AG10803 (cell line): ENCODE measurements at places on chromosomes 3 and 15.

DNA sequence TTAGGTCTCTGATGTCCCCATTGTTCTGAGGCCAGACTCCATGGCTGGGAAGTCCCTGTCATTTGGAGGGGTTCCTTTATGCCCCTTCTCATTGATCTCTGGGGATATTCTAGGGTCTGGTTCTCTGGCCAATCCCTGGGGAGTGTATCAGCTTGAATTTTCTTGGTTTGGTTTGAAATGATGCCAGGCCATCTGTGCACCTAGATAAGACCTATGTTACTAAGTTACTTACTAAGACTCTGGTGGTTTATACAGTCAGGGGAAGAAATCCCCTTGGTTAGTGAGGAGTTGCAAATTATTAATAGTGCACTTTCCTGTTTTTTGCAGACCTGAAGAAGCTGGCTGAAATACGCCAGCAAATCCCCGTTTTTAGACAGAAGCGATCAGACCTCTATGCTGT lies 20.3 kb downstream of the NIT2 start:
- no peak for DNase-seq

GRCh38 chr3:4907643-4908432 lies 71.4 kb upstream of the BHLHE40 start:
- DNase-seq, result no peak

- no peak for DNase-seq
Measured at GRCh38 chr3:153762411-153763235, 358.6 kb upstream of the ARHGEF26 start.

- DNase-seq, result no peak
Measured at GRCh38 chr15:38186507-38186906, 66.1 kb upstream of the SPRED1 start.

DNA sequence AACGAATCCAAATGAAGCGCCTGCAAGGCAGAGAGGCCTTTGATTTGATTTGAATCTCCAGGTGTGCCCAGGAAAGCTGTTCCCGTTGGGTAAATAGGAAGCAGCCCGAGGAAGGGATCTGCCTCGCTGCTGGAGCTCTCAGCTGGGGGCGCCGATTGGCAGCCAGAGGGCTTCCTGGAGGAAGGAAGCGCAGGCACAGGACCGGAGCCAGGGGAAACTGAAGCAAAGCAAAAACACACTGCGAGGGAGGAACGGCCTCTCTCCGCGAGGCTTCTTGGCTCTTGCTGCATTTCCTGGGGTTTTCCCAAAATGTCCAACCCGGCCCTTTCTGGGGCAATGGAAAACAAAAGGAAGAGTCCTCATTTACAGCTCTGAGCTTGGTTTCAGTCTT lies 80.3 kb downstream of the TMEM266 start:
- DNase-seq, result no peak

DNA sequence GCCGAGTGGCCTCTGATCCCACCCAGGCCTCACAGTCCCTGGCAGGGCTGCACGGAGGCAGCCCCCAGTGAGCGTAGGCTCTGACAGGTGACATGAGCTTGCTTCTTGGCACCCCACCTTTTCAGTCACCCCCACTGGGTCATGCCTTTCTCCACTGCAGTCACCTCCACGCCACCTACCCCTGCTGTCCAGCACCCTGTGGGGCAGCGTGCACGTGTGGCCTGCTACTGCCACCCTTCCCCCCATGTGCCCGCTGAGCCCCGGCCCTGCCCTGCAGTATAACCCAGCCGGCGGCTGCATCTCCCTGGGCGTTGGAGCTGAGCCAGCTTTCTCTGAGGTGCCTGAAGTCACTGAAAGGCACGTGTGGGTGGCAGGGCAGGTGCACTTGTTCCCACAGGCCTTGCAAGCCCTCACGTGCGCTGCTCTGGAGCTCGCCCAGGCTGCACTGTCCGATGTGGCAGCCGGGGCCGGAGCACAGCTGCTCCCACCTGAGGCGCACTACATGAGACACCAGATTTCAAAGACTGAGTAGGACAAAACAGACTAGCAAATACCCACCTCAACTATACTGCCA lies 65.6 kb downstream of the NIPA2 start:
- DNase-seq, result no peak

- DNase-seq, result no peak
Measured at GRCh38 chr3:35723480-35724097, 84.3 kb downstream of the ARPP21 start.

DNA sequence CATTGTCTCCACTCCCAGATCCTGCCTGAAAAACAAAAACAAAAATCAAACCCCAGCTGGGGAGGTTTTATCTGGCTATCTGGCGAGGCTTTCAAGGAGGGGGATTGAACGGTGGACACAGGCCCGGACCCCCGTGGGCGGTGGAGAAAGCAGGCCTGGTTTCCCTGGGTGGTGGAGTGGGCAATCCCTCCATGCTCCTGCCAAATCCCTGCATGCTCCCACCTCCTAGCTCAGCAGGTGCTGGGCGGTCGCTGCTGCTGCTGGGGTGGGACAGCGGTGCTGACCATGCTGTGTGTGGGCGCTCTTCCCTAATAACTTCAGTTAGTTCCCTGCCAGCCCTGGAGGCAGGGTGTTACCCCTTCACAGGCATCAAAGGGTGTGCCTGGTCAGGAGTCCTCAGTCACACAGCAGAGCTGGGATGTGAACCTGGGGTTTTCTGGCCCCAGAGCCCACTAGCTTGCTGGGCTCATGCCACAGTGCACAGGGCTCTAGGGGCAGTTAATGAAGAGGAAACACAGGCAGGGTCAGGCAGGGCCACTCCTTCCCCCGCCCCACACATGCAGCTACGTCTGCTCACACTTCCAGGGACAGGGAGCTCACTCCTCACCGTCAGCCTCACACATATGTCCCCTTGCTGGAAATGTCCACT lies 15.9 kb upstream of the PLXND1 start:
- DNase-seq, result no peak

DNA sequence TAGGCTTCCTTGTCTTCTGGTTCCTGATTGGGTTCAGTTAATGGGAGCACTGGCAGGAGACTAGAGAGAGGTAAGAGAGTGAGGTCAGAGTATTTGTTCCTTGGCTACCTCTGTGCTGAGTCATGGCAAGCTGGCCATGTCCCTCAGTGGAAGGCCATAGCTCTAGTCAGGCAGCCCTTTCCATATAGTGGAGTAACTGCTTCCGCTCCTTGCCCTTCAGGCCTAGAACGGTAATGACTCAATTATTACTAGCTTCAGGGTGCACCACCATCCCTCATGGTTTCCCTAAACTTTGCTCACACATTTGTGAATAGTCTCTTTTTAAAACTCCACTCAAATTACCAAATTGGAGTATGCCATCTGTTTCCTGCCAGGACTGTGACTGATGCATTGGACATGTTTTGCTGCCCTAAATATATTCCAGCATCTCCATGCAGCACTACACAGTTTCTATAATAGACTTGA lies 10.5 kb upstream of the ANO10 start:
- DNase-seq, result peak; percentile 82

GRCh38 chr3:335240-335639 lies 138.7 kb downstream of the CHL1 start:
- no peak for DNase-seq

GRCh38 chr3:114363554-114364202 lies 69.8 kb downstream of the TIGIT start:
- peak; percentile 83 for DNase-seq

DNA sequence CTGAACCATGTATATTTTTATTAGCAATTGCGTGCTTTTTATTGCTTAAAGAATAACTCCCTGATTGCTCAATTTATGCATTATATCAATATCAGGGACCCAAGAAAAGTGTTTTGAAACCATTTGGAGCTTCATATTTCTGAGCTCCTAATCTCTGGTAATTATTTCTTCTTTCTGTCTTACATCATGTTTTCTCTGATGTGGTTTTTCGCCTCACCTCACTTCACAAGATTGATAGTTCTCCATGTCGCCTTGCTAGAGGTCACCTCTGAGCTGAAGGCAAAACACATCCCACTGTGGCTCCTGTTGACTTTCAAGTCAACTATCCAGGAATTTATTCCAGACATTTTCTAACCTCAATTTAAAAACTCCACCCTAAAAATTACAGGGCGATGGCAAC lies 837.4 kb downstream of the CADM2 start:
- no peak for DNase-seq

- DNase-seq, result no peak
Measured at GRCh38 chr15:63834500-63835210, 907 bp upstream of the HERC1 start.

DNA sequence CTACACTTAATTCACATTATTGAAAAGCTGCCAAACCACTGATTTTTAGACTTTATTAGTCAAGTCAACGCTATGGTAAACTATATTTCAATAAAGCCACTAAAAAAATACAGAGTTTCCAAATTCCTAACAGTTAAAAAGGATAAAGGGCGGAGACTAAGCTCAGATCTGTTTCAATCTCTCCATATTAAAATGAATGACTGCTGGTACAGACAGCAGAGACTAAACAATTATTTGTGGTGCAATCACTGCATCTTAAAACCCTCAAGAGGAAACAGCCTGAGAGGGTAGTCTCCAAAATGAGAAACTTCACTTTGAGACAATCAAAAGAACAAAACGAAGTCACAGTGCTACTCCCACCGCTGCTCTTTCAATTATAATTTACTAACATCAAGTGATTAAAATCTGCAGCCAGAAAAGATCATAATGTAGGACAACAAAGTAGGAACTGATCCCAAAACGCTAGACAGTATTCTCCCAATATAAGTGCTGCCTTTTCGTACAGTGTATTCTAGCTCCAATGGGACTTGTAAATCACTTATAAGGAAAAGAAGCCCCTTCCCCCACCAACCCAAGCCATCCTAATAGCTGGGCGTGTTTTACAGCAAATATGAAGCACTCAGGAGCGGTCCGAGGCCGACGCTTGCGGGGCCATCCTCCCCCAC lies 1.2 kb downstream of the UBP1 start:
- peak; percentile 20 for DNase-seq

DNA sequence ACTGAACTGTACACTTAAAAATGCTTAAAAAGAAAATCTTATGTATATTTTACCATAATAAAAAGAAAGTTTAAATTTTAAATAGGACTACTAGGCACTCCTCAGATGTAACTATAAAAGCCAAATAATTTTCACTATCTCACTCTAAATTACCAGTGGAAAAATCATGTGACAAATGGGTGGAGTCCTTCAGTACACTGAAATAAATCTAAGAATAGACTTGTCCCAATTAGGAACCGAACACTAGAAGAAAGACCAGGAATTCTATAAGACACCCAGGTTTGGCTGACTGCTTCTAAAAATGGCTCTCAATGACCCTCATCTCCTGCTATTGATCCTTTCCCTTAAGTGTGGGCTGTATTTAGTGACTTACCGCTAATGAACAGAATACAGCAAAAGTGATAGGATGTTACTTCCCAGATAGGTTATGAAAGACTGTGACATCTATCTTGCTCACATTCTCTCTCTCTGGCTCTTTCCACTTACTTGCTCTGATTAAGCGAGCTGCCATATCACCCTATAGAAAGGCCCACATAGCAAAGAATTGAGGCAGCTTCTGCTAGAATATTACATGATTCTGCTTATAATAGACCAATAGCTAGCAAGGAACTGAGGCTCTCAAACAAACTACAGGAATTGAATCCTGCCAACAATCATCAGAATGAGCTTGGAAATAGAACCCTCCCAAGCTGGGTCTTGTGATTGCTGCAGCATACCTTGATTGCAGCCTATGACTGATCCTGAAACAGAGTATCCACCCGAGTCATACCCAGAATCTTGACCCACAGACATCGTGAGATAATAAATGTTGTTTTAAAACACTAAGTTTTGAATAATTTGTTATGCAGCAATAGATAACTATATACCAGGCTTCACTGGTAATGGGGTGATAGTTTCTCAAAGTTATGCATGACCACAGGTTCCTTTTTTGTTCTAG lies 16.9 kb downstream of the TTBK2 start:
- DNase-seq, result no peak

- peak; percentile 68 for DNase-seq
Measured at GRCh38 chr3:8317661-8318649, 183.7 kb upstream of the LMCD1 start.

- DNase-seq, result no peak
Measured at GRCh38 chr3:73475717-73476116, 149.0 kb downstream of the PDZRN3 start.
